Naive B cell (primary cell): ENCODE measurements at places on chromosomes 5 and 9. TPM values are rescaled to one million over a fixed set of nuclear protein-coding genes. Genes with fewer than 3 reads are reported as not detected.

DNA sequence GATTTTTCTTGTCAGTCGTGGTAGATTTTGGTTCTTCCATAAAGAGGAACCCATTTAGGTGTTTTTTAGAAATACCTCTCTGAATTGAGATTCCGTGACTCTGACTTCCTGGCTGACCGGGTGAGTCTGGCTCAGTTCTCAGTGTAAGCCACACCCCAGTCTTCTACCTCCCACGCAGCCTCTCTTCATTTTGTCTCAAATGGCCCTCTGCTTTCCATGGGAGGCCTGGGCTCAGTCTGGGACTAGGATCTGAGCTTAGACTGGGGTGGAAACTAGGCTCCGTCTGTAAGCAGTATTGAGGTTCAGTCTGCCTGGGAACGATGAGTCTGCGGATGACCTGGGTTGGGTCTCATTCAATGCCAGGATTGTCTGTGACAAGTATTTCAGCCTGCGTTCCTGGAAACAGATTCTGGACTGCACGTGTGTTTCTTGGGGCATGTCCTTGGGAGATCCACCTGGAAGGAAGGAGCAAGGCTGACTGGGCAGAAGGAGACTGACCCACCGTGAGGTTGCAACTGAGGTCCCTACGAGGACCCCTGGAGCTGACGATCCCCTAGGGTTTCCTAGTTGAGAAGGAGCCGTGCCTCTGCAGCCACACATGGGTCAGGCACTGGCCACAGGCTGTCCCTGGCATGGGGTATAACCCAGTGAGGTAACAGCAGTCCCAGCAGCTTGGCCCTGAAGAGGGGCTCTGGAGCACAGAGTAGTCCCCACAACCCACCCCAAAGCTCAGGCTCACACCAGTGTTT is 12.4 kb upstream of the CRB2 start:
- peak overlapping the region; percentile 85 for H3K4me3 ChIP-seq
- no peaks in the 10 kb centered on the region for H3K27me3 ChIP-seq
- no peaks in the 10 kb centered on the region for H3K36me3 ChIP-seq
- DNase-seq: peak; percentile 80
- H3K4me1 ChIP-seq: peaks cover 47% of the 10 kb centered on the region
- H3K27ac ChIP-seq: peak overlapping the region; percentile 88

DNA sequence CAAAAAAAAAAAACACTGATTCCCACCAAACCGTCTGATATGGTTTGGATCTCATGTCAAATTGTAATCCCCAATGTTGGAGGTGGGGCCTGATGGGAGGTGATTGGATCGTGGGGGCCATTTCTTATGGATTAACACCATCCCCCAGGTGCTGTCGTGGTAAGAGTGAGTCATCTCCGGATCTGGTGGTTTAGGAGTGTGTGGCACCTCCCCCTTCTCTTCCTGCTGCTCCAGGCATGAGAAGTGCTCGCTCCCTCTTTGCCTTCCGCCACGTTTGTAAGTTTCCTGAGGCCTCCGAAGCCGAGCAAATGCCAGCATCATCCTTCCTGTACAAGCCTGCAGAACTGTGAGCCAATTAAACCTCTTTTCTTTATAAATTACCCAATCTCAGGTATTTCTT is 45.2 kb downstream of the HSD17B3 start:
- peaks cover 26% of the 10 kb centered on the region for H3K27me3 ChIP-seq
- H3K4me3 ChIP-seq: no peak overlapping the region
- no peak overlapping the region for H3K27ac ChIP-seq
- H3K36me3 ChIP-seq: no peaks in the 10 kb centered on the region
- no peak for DNase-seq

- H3K27ac ChIP-seq: peak overlapping the region; percentile 70
- no peak for DNase-seq
Measured at GRCh38 chr9:114785866-114786650, 19.8 kb downstream of the TNFSF15 start.

GRCh38 chr5:28065656-28066055 is 1027.3 kb upstream of the CDH9 start:
- no peak overlapping the region for H3K27ac ChIP-seq
- H3K4me1 ChIP-seq: no peaks in the 10 kb centered on the region
- no peak for DNase-seq
- H3K27me3 ChIP-seq: no peaks in the 10 kb centered on the region

- H3K27ac ChIP-seq: no peak overlapping the region
- no peak overlapping the region for H3K4me3 ChIP-seq
- no peak for DNase-seq
- H3K4me1 ChIP-seq: no peaks in the 10 kb centered on the region
- H3K27me3 ChIP-seq: no peaks in the 10 kb centered on the region
Measured at GRCh38 chr9:11088821-11089374, 476.1 kb upstream of the PTPRD start.

DNA sequence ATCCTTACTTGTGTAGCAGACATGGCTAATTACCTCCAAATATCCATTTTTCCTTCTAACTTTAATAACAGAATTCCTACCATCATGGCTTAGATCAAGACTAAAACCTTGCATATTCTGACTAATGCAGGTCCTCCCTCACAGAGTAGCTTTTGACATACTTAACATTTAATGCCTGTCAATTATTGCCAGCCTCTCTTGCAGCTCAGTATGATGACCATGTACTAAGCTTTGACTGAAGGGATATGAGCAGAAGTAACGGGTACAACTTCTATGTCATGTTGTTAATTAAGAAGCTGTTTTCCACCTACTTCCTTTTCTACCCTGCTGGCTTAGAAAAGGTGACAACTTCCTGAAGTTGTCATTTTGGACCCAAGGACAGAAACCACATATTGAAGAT is 533.4 kb downstream of the PSAT1 start:
- no peak for DNase-seq
- H3K27ac ChIP-seq: no peak overlapping the region
- no peaks in the 10 kb centered on the region for H3K27me3 ChIP-seq
- no peaks in the 10 kb centered on the region for H3K36me3 ChIP-seq
- no peak overlapping the region for H3K4me3 ChIP-seq
- H3K4me1 ChIP-seq: no peaks in the 10 kb centered on the region

- no peak overlapping the region for H3K27ac ChIP-seq
- H3K4me3 ChIP-seq: no peak overlapping the region
- H3K27me3 ChIP-seq: peaks cover 16% of the 10 kb centered on the region
- no peaks in the 10 kb centered on the region for H3K4me1 ChIP-seq
- no peaks in the 10 kb centered on the region for H3K36me3 ChIP-seq
- DNase-seq: no peak
Measured at GRCh38 chr9:69980041-69980440, 63.6 kb upstream of the MAMDC2 start.

- H3K36me3 ChIP-seq: no peaks in the 10 kb centered on the region
- no peak for DNase-seq
- no peak overlapping the region for H3K27ac ChIP-seq
Measured at GRCh38 chr5:137757634-137758033, 3.5 kb upstream of the HNRNPA0 start.

DNA sequence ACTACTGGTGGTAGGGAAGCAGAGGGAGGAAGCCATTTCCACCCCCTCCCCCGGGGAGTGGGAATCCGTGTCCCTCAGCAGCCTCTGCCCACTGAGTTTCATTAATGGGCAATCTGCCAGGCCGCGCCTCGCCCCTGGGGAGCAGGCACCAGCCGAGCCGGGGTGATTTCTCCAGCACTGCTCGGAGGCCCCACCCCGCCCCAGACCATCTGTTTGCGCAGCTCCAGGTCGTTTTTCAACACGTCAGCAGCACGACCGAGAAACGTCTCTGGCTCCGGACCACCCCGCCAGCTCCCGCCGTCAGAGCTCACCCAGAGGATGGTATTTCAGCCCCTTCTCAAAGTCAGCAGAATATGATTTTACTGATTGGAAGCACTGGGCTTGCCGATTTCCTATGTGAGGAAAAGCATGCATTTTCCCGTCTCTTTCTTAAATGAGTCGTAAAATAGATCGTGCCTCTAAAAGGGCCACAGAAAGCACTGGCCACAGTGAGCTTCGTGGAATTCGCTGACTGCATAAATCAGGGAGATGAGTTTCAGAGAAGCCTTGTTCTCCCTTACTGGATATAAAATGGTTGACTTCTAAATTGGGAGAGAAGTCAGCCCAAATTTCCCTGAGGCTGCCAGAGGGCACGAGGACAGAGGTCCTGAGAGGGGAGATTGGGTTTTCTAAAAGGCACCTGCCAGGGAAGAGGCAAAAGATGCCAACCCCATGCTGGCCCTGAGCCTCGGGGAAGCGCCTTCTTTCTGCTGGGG is 47.0 kb downstream of the OLFM1 start:
- H3K27me3 ChIP-seq: peaks cover 23% of the 10 kb centered on the region
- H3K27ac ChIP-seq: no peak overlapping the region
- peaks cover 8% of the 10 kb centered on the region for H3K4me1 ChIP-seq
- no peak overlapping the region for H3K4me3 ChIP-seq
- no peaks in the 10 kb centered on the region for H3K36me3 ChIP-seq

The IFNA2 gene
- not detected for polyA plus RNA-seq
